AG20443 (cell line): ENCODE measurements at places on chromosomes 4 and X.
A peak's percentile ranks its signal among the peaks of the same experiment; 100 is the strongest.

DNA sequence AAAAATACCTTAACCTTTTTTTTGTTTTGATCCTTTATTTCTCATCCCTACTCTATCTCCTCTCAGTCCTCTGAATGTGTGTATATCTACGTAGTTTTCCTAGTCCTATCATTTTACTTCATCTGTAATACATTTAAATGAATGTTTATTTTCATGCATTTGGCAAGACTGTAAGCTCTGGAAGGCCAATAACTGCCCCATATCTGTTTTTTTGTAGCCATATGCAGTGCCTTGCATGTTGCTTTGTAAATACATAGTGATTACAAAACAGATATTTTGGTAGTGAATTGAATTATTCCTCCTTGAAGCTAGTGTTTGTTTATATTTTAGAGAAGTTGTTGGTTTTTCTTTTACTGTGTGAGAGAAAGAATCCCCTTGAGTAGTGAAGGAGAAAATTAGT lies 450.2 kb downstream of the PCDH18 start:
- DNase-seq: no peak

DNA sequence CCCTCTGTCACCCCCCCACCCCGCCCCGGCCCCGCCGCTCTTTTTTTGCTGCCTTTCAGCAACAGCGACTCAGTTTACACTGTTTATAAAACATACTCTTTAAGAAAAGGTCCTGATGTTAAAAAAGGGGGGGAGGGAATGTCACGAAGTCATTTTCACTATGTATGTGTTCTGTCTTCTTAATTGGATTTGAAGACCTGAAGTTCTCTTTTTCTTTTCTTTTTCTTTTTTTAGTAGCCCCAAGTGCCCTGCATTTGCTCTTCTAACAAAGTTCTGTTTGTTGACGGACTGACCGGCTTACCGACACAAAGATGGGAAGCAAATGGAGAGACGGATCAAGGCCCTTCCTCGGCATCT lies 2.5 kb upstream of the CITED1 start:
- DNase-seq: no peak

DNA sequence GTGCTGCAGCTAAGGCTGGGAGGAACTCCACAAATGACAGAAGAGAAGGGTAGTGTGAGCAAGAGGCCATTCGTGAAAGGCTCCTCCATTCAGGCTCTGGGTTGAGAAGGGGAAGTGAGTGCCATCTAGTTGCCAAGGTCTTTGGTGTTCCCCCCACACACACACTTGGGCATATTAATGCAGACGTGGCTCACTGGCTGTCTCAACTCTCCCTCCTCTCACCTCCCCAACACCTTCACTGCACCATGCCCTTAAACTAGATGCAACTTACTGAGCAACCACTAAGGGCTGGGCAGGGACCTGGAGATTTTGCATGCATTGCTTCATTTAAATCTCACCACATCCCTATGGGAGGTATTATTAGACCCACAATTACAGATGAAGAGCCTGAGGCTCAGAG lies 8.7 kb downstream of the CLRN2 start:
- no peak for DNase-seq

DNA sequence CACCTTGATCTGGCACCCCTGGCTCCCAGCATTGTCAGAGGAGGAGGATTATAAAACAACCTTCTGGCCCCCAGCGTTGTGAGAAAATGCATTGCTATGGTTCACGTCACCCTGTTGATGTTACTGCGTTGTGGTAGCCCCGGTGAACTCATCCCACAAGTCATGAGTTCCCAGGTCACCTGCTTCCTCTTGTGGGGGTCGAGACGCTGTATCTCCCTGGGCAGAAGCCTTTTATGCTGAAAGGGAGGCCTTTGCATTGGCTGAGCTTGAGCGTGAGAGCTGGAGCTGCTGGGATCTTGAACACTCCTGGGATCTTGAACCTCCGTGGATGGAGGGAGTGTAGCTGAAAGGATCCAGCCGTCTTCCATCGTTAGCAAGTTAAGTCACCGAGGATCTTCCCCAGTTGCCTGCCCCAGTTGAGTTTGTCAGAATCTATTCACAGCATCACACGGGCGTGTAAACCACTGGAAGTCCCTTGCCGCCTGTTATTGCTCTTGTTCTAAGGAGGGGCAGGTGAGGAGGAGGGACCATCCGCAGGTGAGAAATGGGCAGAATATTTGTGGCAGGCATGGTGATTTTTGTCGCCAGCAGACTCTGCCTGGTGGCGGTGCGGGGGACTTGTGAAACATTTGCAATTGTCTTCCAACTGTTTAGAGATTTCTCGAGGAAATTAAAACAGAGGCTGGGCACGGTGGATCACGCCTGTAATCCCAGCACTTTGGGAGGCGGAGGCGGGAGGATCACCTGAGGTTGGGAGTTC lies 299.9 kb downstream of the ASMT start:
- DNase-seq: no peak

- peak; percentile 12 for DNase-seq
Measured at GRCh38 chr4:87978681-87979080, 3.2 kb downstream of the SPP1 start.

DNA sequence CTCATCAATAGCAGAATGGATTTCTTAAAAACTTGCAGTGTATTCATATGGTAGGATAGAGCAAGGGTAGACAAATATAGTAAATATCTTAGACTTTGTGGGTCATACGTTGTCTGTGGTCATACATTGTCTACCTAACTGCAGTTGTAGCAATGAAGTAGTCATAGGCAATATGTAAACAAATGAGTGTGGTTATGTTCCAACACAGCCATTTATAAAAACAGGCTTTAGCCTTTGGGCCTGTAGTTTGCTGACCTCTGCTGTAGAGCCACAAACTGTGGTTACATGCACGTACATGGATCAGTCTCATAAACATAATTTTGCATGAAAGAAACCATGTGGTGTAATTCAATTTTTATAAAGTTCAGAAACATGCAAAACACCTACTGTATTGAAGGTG lies 98.9 kb downstream of the LARP1B start:
- no peak for DNase-seq

GRCh38 chr4:26896636-26897035 lies 36.0 kb downstream of the STIM2 start:
- DNase-seq: no peak

GRCh38 chr4:118373614-118374255 lies 20.9 kb upstream of the PRSS12 start:
- DNase-seq: no peak

GRCh38 chrX:103063918-103064434 lies at the start of gene BEX1:
Gene BEX1, minus strand, starts transcription at chrX:103064171. Its CDS starts 897 bp downstream, at chrX:103063274.
- DNase-seq: peak; percentile 21

GRCh38 chr4:67918428-67918827 lies 34.6 kb upstream of the TMPRSS11D start:
- no peak for DNase-seq

DNA sequence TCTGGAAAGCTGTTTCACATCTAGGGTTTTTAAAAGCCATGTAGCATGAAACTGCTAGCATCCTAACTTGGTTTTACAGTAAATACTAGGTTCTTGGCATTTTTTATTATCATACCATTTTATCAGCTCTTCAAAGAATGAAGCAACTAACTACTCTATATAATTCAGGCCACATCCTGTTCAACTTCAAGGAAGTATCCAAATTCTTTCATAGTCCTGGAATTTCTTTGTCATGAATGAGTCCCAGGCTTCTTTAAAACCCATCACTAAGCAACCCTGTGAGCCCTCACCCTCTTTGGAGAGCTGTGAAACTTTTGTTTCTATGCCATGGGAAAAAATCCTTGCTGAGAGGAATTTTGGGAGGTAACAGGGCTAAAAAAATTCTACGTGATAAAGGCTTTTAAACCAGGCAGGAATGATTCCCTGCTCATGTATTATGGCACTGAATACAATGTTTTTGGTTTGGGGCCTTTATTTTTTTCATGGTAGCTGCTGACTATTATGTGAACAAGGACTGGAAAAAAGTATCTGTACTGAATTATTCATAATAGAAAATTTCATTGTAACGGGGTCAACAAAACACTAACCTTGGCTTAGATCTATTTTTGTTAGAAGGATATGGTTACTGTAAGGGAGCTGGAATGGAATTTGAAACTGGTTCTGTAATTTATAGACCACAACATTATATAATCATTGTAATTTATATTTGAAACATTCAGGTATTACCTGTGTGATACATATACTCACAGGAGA lies 164.9 kb downstream of the DCTD start:
- peak; percentile 66 for DNase-seq

DNA sequence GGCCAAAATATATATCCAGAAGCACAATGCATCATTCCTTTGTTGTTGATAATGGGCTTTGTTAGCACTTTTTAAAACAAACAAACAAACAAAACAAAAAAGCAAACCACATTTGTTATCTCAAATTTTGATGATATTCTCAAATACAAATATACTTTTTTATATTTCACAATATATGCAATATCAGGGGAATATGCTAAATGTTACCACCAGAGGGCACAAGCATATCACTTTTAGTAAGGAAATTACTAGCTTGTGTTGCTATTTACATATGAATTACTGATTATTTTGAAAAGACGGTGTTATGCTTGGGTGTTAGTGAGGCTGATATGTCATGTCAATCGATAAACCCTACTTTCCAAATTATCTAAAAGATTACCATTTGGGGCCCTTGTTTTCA lies 29.1 kb downstream of the RIPPLY1 start:
- peak; percentile 8 for DNase-seq

DNA sequence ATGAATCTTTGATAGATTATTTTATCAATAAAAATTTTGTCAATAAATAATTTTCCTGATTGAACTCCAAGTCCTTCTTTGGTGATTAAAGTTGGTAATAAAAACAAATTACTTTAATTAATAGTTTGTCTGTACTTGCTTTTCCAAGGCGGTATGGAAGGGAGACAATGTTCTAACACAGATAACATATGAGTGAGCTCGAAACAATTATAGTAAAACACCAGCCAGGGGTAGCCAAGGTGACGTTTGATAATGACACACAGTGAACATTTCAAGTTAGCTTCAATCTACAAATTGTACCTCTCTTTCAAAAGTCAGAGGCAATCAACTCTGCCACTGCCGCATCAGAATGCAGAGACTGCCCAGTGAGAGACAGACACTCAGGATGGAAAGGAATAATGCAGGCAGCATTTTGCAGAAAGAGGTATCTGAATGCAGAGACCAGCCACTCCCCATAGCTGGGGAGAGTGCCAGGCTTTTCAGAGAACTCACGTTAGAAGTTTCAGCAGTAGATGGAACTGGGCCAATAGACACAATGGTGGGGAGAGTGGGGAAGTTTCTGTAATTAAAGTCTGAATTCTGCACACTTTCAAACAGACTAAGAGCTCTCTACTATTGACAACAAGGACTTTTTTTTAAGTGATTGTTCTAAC lies 18.1 kb upstream of the ATOH1 start:
- no peak for DNase-seq

- no peak for DNase-seq
Measured at GRCh38 chrX:118536204-118536603, 40.6 kb downstream of the DOCK11 start.

GRCh38 chrX:53080628-53081580 lies 1.3 kb upstream of the TSPYL2 start:
- DNase-seq: no peak

DNA sequence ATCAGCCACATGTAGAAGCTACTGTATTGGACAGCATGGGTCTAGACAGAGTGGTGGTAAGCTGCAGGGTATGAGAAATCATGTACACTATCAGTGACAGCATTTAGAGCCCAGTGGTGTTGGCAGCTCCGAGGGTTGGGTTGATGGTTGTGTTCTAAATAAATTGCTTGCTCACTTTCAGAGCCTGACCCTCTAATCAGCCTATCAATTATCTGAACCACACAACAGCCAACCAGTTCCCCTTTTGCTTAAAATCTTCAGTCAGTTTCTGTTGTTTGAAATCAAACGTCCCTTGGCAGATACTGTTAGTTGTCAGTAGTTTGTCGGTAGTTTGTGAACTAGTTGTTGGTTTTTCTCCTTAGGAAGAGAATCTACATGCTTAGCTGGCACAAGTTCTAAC lies 99.8 kb upstream of the RAI2 start:
- no peak for DNase-seq

DNA sequence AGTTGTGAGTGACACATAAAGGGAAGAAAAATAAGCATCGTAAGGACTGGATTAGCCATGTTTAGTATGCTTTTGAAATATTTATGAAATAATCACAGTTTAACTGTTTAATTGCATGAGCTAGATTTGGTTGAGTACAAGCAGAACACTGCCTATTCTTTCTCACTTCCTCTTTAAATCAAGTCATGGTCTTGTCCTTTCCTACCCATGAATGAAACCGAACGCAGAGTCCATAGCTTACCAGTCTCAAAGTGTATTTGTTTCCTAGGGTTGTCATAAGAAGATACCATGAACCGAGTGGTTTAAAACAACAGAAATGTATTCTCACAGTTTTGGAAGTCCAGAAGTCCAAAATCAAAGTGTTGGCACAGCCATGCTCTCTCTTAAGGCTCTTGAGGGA lies 684.0 kb upstream of the MAGEB2 start:
- DNase-seq: no peak

GRCh38 chr4:84634961-84635360 lies 52.0 kb downstream of the CDS1 start:
- DNase-seq: no peak

GRCh38 chrX:39613997-39614679 lies 483.6 kb downstream of the BCOR start:
- no peak for DNase-seq

GRCh38 chrX:104122829-104123228 lies 10.5 kb downstream of the ZCCHC18 start:
- no peak for DNase-seq

GRCh38 chr4:79155336-79155735 lies 170.5 kb downstream of the NAA11 start:
- no peak for DNase-seq

DNA sequence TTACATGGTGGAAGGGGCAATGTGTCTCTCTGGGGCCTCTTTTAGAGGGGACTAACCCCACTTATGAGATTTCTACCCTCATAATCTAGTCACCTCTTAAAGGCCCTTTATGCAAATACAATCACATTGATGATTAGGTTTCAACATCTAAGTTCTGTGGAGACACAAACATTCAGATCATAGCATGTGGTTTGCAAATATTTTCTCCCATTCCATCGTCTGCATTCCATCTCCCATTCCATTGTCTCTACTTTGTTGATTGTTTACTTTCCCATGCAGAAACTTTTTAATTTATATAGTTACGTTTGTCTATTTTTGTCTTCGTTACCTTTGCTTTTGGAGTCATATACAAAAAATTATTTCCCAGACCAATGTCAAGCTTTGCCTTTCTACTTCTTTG lies 927.5 kb upstream of the INTU start:
- no peak for DNase-seq

- no peak for DNase-seq
Measured at GRCh38 chr4:168696826-168697225, 200.0 kb downstream of the PALLD start.

- peak; percentile 5 for DNase-seq
Measured at GRCh38 chrX:12329476-12329875, 191.2 kb downstream of the FRMPD4 start.

GRCh38 chrX:102599951-102600579 lies 750 bp downstream of the ARMCX5 start:
- DNase-seq: peak; percentile 11

GRCh38 chr4:74366367-74366911 lies 1.5 kb downstream of the EREG start:
- DNase-seq: no peak

- DNase-seq: no peak
Measured at GRCh38 chr4:115234405-115235093, 121.1 kb upstream of the NDST4 start.
